Activated CD8-positive, alpha-beta T cell treated with anti-CD3 and anti-CD28 coated beads for 36 hours (primary cell): ENCODE measurements at places on chromosomes 5 and 9. TPM values are rescaled to one million over a fixed set of nuclear protein-coding genes. Genes with fewer than 3 reads are reported as not detected.

The SNAPC4 gene
- total RNA-seq, result 15.5 TPM

The PCDHGA11 gene
- total RNA-seq, result not detected

The PHF24 gene
- total RNA-seq, result 0.11 TPM

The TLR4 gene
- not detected for total RNA-seq

The TAS2R1 gene
- not detected for total RNA-seq

The CSF1R gene
- total RNA-seq, result not detected

The MAN1B1 gene
- total RNA-seq, result 31.1 TPM

The CAMK4 gene
- 80.7 TPM for total RNA-seq

The PCDHGB5 gene
- total RNA-seq, result not detected

The FST gene
- 0.43 TPM for total RNA-seq

The SPINK1 gene
- total RNA-seq, result not detected
